RWPE1 (cell line): ENCODE measurements at places on chromosomes 7 and 10.

GRCh38 chr10:14953424-14954000, 384 bp downstream of the DCLRE1C start:
- DNase-seq = peak; percentile 34

GRCh38 chr10:990808-991207, 2.6 kb downstream of the GTPBP4 start:
- DNase-seq = no peak

GRCh38 chr7:155220903-155221302, 76.8 kb upstream of the INSIG1 start:
- DNase-seq = no peak

DNA sequence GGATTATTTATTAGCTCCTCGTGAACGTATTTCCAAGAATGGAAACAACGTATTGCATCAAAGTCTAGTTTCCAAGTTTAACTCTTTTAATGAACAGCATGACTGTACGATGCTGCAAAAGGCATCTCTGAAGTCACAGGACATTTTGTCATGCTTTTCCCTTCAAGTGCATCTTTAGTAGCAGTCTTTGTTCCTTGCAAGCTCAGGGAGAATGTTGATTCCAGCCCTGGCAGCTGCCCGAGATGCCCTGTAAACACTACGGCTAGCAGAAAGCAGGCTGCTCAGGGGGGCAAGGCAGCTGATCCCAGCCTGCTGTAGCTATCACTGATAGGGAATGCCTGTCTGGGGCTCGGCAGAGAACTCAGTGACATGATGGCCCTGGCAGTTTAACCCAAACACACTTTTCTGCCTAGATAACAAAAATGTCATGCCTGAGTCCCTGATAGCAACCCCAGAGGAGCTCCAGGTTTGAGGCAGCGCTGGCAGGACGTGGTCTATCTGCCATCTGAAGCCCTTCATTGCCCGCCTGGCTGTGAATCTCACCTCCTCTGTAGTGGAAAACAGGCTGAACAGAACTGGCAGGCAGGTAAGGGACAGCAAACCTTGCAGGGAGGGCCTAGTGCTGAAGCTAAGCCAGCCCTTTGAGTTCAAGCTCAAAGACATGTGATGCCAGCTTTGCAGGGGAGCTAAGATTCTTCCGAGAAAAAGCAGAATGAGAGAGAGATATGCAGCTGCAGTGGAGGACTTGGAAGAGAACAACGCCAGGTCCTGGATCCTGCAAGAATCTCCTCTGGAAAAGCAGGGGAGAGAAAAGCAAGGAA, 264.6 kb downstream of the SNX10 start:
- no peak for DNase-seq

DNA sequence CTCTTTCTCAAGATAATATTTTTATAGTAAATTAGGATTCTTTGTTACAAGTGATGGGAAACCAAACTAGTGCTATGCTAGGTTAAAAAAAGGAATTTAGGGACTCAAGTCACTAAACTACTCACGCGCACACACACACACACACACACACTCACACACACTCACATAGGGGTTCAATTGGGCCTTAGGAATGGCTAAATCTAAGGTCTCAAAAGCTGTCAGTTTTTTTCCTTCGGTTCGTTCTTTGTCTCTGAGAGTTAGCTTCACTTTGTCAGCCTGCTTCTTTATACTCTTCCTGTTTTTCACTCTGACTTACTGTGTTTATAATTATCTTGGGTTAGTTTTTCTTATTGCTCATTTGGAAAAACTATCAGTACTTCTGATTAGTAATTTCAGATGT, 138.9 kb downstream of the ADK start:
- no peak for DNase-seq

GRCh38 chr7:99733448-99733847, 1.5 kb downstream of the CYP3A7 start:
- no peak for DNase-seq

DNA sequence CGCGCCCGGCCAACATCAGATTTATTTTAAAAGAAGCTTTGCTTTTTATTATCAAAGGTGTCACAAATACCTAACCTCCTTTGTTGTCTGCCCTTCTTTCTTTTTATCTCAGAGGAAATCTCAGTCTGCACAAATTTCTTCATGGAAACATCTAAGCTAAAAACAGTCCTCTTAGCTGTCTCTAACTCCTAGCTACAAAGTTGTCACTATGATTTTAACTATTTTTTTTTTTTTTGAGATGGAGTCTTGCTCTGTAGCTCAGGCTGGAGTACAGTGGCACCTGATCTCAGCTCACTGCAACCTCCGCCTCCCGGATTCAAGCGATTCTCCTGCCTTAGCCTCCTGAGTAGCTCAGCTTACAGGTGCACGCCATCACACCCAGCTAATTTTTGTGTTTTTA, 7.3 kb downstream of the TRA2A start:
- DNase-seq = no peak

DNA sequence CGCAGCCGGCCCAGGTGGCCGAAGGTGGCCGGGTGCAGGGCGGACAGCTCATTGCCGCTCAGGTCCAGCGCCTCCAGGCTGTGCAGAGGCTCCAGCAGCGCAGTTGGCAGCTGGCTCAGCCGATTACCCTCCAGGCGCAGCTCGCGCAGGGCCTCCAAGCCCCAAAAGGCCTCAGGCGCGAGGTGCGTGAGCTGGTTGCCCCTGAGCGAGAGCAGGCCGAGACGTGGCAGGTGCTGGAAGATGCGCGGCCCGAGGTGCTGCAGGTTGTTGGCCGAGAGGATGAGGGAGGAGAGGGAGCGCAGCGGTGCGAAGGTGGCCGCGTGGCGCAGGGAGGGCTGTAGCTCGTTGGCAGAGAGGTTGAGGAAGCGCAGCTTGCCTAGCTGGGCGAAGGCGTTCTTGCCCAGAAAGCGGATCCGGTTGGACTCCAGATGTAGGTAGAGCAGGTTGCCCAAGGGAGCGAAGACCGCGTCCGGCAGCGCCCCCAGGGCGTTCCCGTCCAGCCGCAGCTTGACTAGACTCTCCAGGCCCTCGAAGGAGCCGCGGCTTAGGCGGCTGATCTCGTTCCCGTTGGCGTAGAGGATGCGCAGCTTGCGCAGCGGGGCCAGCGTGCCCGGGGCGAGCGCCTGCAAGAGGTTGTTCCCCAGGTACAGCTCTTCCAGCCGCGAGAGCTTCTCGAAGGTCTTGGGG, 923 bp downstream of the TRIL start:
- DNase-seq = no peak

- DNase-seq = no peak
Observed at GRCh38 chr7:66355756-66356155, 150.6 kb downstream of the TPST1 start.

DNA sequence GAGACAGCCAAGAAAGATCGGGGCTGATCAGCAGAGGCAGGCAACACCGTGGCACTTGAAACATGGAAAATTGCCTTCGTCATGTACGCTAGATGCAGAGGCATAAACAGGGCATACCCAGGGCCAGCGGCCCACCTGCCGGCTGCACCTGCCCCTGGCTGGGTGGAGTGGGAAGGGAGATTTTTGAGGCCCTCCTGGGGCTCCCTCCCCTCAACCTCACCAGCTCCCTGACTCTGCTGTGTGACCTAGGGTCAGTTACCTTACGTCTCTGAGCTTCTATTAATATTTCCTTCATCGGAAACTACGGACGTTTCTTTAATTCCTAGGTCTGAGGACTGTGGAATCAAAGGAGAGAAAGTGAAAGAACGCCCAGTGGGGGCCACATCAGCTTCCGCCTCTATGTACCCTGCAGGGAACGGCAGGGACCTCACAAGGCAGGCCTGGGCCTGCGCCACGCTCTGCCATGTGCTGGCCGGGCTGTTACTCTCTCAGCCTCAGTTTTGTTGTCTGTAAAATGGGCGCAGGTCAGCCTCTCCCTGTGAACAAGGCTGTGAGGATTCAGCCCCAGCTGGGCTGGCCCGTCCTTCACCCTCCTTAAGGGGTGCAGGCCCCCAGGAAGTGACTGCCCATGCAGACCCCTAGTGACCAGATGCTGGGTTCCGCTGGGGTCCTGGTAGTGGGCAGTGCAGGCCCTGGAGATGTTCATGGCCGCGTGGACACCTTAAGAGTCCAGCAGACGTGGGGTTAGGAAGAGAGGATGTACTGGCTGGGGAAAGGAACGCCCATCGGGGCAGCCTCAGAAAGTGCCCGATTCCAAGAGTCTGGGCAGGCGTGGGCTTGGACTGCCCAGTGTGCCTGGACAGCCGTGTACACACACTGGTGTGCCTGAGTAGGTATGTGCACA, 22.7 kb downstream of the ELFN1 start:
- no peak for DNase-seq

- no peak for DNase-seq
Observed at GRCh38 chr7:131013716-131014115, 279.7 kb upstream of the KLF14 start.

DNA sequence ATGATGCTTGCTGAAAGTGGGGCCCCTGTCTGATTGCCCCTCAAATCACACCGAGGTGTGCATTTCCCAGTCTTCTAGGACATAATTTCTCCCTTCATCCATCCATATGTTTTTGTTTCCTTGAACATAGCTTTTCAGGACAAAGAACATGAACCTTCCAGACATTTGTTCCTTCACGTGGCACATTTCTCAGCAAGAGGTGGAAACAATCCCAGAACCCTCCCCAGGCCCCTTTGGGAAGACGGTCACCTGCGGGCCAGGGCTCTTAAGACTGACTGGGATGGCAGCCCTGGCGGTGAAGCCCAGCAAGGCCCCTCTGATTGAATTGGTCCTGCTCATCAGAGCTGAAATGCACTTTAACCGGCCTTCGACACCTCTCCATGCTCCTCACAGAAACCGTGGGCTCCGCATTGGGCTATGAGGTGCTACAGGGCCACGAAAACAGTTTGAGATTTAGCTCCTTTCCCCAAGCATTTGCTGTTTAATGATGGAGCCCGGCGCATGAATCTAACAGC, 522.5 kb upstream of the DPP6 start:
- no peak for DNase-seq

DNA sequence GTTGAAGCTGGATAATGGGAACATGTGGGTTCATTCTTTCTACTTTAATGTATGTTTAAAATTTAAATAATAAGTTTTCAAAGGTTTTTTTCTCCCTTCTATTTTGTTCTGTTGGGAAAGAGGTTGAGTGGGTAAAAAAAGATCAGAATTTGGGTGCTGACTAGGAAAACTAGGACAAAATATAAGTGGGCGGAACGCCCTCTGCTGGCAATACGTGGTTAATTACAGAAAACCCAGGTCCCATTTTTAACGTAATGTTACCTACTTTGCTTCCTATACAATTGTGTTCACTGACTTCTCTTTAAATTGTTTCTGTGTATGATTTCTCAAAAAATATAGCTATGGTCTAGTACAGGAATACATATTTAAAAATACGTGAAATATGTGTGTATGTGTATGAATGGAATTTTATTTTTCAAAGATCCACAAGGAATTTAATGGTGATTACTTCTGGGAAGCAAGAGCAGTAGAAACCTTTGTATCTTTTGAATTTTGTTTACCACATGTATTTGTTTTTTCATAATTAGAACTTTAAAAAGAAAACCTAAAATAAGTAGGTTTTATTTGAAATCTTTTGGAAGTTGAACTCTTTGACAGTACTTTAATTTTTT, 8.7 kb downstream of the ECD start:
- peak; percentile 51 for DNase-seq

DNA sequence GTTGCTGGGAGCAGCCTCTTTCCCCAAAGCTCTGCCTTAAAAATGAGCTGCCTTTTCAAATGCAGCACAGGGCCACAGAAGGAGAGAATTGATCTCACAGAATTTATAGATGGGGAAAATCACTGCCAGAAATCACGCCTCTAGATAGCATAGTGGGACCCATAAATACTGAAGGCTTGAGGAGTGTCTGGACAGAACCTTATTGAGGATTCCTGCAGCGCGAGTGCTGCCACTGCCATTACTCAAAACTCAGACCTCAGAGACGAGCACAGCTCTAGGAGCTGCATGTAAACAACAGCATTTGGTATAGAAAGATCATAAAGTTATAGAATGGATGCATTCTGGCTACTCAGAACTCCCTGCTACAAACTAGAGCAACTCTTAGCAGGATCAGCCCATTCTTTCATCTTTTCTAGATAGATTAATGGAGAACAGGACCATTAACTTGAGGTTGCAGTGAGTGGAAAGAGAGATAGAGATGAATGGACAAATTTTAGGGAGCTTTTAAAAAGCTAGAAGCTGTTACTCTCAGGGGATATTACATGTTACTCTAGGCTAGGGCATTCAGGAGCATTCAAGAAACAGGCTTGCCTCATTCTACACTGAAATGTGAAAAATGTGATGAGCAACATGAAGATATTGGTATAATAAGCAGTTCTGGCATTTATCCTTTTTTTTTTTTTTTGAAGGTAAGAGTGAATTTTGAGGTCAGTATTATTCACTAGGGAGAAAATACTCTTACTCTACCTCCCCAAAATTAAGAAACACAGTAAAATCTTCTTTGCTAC, 267.2 kb upstream of the SLC26A5 start:
- DNase-seq = no peak

DNA sequence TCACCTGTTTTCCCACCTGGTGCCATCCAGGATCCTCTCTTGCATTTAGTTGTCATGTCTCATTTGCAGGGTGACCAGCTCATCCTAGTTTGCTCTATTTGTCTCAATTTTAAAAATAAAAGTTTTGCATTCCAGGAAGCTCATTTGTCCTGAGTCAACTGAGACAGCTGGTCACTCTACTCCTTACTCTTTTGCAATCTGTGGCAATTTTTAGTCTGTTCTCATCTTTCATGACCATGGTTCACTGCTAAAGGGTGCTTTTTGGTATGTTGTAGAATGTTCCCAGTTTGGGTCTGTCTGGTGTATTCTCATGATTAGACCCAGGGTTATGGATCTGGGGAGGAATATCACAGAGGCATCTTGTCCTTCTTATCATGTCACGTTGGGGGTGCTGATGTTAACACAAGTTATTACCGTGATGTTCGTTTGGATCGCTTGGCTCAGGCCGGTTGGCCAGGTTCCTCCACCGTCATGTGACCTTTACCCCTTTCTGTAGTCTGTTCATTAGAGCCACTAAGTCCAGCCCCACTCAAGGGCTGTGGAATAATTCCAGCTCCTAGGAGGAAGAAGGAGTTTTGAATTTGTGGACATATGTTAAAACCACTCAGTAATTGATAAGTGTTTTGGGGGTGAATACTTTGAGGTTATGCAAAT, 103.3 kb upstream of the IGFBP3 start:
- no peak for DNase-seq

DNA sequence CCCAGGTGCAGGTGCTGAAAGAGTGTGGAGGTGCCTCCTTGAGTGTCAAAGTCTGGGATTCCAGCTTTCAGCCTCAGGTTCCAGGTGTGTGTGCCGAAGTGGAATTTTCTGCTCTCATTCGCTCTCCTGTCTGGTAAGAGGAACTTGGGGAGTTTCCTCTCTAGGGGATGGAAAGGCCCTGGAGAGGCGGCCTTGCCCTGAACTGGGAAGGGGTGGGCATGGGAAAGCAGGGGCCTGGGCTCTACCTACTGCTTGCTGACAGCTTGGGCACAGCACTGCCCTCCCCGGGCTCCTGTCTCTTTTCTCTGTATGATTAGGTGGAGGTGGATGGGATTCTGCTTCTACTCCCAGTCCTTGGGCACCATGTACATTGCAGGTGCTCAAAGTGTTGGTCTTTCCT, 192.8 kb downstream of the ZNF716 start:
- no peak for DNase-seq

GRCh38 chr7:92763636-92764423, 72.5 kb downstream of the CDK6 start:
- DNase-seq = peak; percentile 89
